ENCODE measurements at places on chromosomes 7 and 10.

DNA sequence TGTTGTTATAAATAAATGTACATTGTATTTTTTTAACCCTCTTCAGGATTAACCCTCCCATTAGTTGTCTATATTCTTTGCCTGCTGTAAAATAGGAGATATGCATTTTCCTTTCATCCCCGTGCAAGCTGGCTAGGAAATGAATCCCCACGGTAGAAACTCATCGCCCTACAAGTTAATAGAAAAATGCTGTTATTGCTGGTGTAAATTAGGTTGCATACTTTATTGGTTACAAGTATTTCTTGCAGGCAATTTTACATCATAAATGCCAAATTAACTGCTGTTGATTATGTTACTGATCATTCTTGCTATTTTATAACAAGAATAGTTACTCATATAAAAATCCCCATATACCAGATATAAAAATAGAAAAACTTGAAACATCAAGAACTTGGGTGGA, 454.2 kb upstream of the KLF6 start:
- no peak for DNase-seq

DNA sequence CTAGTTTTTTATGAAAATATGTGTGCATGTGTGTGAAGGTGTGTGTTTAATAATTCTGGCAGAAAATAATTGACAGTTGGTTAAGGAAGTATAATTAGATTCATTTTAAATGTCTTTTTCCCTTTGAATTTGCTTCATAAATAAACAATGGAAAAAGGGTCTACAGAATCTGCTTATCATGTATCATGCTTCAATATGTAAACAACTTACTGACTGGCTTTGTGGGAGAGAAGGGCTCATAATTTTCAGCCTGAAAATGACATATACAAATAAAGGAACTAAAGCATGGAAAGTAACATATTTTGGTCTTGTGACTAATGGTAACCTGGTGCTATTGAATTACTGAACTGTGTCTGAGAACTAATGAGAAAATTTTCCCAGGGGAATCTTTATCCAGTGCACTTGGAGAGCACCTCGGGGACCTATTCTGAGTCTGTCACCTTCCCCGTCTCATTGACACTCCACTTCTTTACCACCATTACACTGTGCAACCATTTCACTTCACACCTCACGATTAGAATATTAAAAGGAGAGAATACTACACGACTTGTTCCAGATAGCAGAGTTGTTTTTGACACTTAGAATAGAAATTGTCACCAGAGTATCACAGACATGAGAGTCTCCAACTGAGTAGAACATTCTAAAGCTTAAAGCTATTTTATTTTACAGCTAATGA, 298.6 kb downstream of the TFEC start:
- no peak for DNase-seq

GRCh38 chr7:6422926-6423632, 24.7 kb downstream of the DAGLB start:
- no peak for DNase-seq

DNA sequence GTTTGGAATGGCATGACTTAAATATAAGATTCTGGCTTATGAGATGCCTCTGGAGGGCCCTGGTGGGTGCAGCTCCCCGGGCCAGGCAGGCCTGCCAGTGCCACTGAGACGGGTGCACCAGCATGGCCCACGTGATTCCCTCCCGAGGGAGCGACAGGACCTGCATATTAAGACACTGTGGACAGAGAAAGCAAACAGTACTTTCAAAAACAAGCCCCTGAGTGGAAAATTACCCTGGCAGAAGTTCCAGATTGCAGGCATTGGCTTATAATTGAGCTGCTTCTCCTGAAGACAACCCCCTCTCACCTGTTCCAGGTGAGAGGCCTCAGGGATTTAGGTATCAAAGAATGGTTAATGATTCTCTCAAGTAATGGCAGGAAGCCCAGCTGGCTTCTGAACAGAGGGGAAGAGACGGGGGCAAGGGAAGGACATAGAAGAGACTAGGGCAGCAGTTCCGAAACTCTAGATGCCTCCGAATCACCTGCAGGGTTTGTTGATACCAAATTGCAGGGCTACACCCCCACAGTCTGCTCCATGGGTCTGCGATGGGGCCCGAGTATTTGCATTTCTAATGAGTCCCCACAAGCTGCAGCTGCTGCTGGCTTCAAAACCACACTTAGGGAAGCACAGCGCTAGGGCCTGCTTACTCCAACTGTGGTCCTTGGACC, 66.0 kb upstream of the DOCK1 start:
- DNase-seq, result no peak

GRCh38 chr7:20164425-20165145, 52.6 kb downstream of the MACC1 start:
- DNase-seq, result no peak

DNA sequence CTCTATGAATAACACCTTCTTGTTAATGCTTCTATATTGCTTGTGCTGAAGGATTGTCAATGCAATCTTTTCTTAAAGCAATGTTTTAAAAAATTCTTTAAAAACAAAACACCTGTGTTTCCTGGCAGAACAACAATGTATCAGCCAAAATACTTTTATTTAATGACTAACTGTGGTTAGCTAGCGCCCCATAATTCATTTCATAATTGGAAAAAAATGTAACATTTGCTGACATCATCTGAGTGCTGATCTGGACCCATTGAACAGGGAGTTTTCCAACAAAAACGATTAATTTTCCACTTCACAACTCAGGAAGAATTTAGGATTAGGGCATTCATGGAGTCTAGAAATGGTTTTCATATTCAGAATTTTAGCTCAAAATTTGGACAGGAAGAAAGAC, 137.6 kb upstream of the CDK6 start:
- DNase-seq, result peak; percentile 76

GRCh38 chr7:45971661-45972175, 50.6 kb upstream of the IGFBP3 start:
- DNase-seq, result no peak

Measured in muscle of leg (tissue), 16 donors.